Central memory CD8-positive, alpha-beta T cell (primary cell): ENCODE measurements at places on chromosomes 16 and 17.

- H3K27me3 ChIP-seq = peaks cover 21% of the 10 kb centered on the region
- H3K27ac ChIP-seq = no peak overlapping the region
- no peaks in the 10 kb centered on the region for H3K36me3 ChIP-seq
These were observed 184.8 kb upstream of the GSE1 start for GRCh38 chr16:85428168-85428898.

DNA sequence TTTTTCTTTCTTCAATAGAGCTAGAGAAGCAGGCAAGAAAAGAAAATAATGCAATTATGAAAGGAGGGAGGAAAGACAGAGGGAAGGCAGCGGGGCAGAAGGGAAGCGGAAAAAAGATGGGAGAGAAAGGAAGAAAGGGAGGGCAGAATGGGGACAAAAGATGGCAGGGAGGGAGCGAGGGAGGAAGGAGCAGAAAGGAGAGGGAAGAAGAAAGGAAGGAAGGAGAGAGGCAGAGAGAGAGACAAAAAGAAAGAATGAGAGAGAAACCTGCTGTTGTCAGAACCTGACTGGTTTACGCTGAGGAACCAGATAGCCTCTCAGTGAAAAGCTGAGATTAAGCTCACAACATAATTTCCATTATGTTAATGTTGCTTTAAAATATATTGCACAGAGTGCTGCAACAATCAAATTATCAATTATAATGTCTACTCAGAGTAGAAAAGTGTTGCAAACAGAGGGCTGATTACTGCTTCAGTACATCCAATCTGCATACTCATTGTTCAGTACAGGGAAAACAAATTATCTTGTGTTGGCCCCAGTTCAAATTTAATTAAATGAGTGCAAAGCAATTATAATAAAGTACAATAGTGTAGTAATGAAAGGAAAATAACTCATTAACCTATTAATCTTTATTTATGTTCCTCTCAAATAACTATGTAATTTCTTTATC, 32.0 kb upstream of the TOX3 start:
- H3K27me3 ChIP-seq = peaks cover 9% of the 10 kb centered on the region
- no peak overlapping the region for H3K4me3 ChIP-seq
- no peaks in the 10 kb centered on the region for H3K36me3 ChIP-seq
- no peak overlapping the region for H3K27ac ChIP-seq
- no peak for DNase-seq

DNA sequence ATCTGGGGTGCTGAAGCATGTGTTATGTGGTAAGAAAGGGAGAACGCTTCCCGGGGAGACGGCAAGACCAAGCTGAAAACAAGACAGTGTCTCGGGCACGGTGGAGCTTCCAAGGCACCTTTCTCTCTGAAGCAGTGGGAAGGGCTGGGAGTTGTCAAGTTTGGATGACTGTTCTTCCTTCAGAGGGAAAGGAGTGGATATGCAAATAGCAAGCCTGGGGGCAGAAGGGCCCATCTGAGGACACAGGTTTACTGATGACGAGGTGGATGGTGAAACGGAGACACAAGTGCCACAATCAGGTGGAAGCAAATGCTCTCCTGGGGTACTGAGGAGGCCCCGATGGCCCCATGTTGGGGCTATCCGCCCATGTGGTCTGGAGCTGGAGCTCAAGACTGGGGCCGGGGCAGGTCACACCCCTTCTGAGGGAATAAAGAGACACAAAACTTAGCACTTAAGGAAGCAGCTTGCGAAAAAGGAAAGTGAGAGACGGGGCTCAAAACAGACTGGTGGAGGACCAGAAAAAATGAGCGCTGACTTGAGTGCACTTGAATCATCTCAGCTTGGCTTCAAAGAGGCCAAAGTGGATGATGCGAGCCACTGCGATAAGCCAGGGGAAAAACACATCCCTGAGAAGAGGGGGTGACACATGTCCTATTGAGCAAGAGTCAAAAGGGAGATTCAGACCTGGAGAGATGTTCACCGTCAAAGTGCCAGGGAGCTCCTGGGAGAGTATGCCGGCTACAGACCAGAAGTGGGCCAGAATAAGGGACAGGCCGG, 34.8 kb upstream of the MTSS2 start:
- no peak overlapping the region for H3K4me3 ChIP-seq
- no peaks in the 10 kb centered on the region for H3K4me1 ChIP-seq
- H3K27ac ChIP-seq = peak overlapping the region; percentile 60

- no peak for DNase-seq
- H3K4me1 ChIP-seq = peaks cover 40% of the 10 kb centered on the region
- peaks cover 59% of the 10 kb centered on the region for H3K27me3 ChIP-seq
- H3K36me3 ChIP-seq = peaks cover 19% of the 10 kb centered on the region
- H3K27ac ChIP-seq = no peak overlapping the region
These were observed 454 bp upstream of the FGF11 start for GRCh38 chr17:7438656-7439460.

GRCh38 chr17:27595208-27595607, 35.8 kb upstream of the LGALS9 start:
- H3K4me1 ChIP-seq = peaks cover 11% of the 10 kb centered on the region
- no peak for DNase-seq
- H3K4me3 ChIP-seq = no peak overlapping the region

- H3K4me3 ChIP-seq = peak overlapping the region; percentile 74
- no peak overlapping the region for H3K27ac ChIP-seq
- peaks cover 1% of the 10 kb centered on the region for H3K36me3 ChIP-seq
These were observed 1.8 kb downstream of the GJD3 start for GRCh38 chr17:40362696-40363110.

DNA sequence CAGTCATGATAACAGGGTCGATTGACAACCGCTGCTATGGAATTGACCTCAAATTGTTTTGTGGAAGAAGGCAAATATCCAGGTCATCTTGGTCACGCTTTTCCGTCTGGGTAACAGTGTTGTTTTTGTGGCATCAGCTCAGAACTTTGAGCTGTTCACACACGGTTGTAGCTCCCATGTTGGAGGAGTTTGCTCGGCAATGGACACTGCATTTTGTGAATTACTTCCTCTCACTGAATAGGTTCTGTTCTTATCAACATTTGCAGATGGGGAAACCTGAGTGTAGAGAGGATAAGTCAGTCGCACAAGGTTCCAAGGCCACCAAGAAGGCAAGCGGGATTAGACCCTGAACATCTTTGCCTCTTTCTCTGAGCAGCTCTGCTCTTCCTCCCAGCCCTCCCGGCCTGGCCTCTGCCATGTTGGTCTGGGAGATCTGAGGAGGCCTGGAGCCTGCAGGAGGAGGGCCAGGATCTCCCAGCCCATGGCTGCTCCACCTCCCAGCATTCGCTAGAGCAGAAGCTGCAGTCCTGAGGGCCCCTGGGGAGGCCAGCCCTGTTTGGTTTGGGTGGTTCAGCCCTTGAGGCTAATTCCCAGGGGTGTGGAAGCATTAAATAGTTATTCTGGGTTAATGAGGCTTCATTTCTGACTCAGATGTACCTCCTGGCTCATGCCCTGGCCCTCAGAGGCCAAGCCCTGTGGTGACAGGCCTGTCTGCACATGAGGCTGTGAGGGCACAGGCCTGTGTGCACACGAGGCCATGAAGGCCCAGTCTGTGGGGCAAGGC, 154.1 kb upstream of the PLCG2 start:
- DNase-seq = no peak
- peaks cover 3% of the 10 kb centered on the region for H3K36me3 ChIP-seq
- H3K27me3 ChIP-seq = no peaks in the 10 kb centered on the region
- H3K4me3 ChIP-seq = no peak overlapping the region
- H3K27ac ChIP-seq = no peak overlapping the region

- H3K4me1 ChIP-seq = peaks cover 7% of the 10 kb centered on the region
- H3K27ac ChIP-seq = no peak overlapping the region
- H3K4me3 ChIP-seq = peak overlapping the region; percentile 36
These were observed 22.2 kb upstream of the C17orf113 start for GRCh38 chr17:42072323-42073187.

DNA sequence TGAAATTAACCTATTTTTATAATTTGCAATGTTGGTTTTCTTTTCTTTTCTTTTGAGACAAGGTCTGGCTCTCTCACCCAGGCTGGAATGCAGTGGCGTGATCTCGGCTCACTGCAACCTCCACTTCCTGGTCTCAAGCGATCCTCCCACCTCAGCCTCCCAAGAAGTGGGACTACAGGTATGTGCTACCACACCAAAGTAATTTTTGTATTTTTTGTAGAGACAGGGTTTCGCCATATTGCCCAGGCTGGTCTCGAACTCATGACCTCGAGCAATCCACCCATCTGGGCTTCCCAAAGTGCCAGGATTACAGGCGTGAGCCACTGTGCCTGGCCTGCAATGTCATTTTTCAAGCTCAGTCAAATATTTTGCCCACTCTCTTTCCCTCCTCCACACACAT, 36.0 kb downstream of the MYH11 start:
- peaks cover 34% of the 10 kb centered on the region for H3K27me3 ChIP-seq
- no peak for DNase-seq
- no peak overlapping the region for H3K4me3 ChIP-seq

- H3K27ac ChIP-seq = no peak overlapping the region
- H3K4me1 ChIP-seq = no peaks in the 10 kb centered on the region
- H3K36me3 ChIP-seq = no peaks in the 10 kb centered on the region
- no peak for DNase-seq
- H3K27me3 ChIP-seq = no peaks in the 10 kb centered on the region
These were observed 191.7 kb downstream of the IRF8 start for GRCh38 chr16:86090461-86091170.

DNA sequence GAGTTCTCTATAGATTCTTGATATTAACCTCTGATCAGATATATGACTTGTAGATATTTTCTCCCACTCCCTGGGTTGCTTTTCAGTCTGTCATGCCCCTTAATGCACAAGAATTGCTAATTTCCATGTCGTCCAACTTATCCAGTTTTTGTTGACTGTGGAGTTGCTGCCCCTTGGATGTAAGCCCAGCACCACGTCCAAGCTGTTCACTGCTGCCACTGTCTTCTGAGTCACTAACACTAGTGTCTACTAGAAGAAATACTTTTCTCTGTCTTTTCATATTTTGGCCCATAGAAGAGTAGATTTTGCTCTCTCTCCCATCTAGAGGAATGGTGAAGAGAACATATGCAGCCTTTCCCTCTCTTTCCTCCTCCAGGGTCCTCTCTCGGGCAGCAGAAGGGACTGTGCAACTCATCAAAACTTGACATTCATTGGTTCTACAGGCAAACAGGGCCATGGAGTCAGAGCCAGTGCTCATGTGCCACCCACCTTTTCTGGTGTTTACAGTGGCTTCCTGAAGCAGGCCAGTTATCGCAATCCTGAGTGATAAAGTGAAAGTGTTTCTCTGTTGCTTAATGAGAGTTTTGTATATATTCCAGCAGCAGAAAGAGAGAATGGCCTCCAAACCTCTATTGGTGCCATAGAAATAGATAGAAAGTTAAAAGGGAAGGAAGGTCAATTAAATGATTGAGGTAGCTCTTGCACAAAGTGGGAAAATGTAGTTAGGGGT, 22.6 kb upstream of the PMP22 start:
- no peaks in the 10 kb centered on the region for H3K36me3 ChIP-seq
- no peak overlapping the region for H3K4me3 ChIP-seq
- DNase-seq = no peak
- no peaks in the 10 kb centered on the region for H3K4me1 ChIP-seq

- DNase-seq = no peak
- H3K4me3 ChIP-seq = no peak overlapping the region
- H3K27me3 ChIP-seq = peaks cover 11% of the 10 kb centered on the region
- no peaks in the 10 kb centered on the region for H3K4me1 ChIP-seq
- H3K36me3 ChIP-seq = no peaks in the 10 kb centered on the region
These were observed 21.8 kb upstream of the HERPUD1 start for GRCh38 chr16:56910112-56910511.

DNA sequence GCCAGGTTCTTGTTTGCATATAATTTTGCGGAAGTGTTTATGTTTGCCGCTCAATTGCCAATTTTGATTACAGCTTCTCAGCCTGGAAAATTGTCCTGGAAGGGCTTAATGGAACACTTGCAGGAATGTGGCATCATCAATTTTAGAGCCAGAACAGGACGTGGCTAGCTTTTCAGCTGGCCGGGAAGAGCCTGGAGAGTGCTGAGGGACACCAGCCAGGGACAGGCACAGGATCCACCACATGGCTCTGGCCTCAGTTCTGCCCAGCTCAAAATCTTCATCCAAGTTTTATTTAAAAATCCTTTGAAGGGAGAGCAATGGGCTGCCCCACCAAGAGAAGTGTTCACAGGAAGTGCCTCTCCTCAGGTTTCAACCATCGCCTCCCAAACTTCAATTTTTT, 287.2 kb upstream of the HSBP1 start:
- no peak overlapping the region for H3K27ac ChIP-seq
- no peaks in the 10 kb centered on the region for H3K36me3 ChIP-seq
- no peaks in the 10 kb centered on the region for H3K4me1 ChIP-seq
- no peak for DNase-seq
- H3K4me3 ChIP-seq = no peak overlapping the region
- H3K27me3 ChIP-seq = peaks cover 11% of the 10 kb centered on the region

DNA sequence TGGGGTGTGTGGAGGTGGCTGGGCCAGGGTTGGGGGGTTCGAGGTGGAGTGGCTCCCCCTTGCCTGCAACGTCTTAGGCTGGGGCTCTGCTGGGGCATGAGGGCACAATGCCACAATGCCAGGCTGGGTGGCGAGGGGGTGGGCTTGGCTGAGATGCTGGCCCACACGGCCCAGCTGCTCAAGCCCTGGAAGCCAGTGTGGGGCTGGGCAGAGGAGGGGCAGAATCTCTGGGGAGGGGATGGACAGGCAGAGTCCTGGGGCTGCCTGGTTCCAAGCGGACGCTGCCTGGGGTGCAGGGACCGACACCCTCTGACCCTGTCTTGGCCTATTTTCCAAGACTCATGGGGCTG, 37.5 kb upstream of the SSTR5 start:
- no peak overlapping the region for H3K27ac ChIP-seq
- H3K36me3 ChIP-seq = no peaks in the 10 kb centered on the region
- no peak for DNase-seq
- H3K27me3 ChIP-seq = peaks cover 7% of the 10 kb centered on the region
- H3K4me3 ChIP-seq = no peak overlapping the region
- no peaks in the 10 kb centered on the region for H3K4me1 ChIP-seq

DNA sequence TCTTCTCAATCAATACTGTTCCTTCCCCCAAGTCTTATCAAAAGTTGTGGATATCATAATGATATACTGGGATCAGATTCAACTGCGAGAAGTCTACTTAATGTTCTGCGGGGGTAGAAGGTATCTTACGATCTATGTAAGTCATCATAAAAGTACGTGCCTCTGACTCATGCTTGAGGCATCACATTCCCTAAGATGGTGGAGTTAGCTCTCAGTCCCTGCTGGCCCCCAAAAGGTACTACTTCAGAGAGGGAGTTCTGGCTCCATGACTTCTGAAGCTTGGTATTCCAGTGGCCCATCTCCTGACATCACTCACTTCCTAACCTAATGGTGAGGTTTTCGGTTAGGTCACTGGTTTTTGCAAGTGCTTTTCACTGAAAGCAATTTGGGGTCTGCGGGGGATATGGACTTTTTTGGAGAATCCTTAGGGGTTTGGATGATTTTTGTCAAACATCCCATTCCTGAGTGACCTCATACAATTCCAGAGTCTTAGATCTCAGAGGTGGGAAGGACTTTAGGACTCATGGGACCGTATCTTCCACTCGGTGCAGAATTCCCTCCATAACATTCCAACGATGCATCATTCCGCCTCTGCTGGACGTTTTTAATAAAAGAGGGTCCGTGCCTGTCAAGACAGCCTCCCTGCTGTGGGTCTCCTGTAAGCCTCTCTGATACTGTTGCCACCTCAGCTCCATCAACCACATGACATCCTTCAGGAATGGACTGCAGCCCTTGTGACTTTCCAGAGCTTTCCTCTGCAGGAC, 74.3 kb downstream of the DYNLRB2 start:
- no peaks in the 10 kb centered on the region for H3K27me3 ChIP-seq
- no peak for DNase-seq
- no peak overlapping the region for H3K27ac ChIP-seq
- H3K36me3 ChIP-seq = peaks cover 9% of the 10 kb centered on the region
- no peak overlapping the region for H3K4me3 ChIP-seq
- no peaks in the 10 kb centered on the region for H3K4me1 ChIP-seq
